NCI-H1436 treated with DMSO at 0.1 percent for 48 hours (cell line): ENCODE measurements at places on chromosomes 5 and 9.

GRCh38 chr9:28267351-28267750, 694.1 kb upstream of the C9orf72 start:
- no peak for DNase-seq

GRCh38 chr5:125298746-125299379, 552.4 kb upstream of the ZNF608 start:
- no peak for DNase-seq

- no peak for DNase-seq
These were observed 148.0 kb upstream of the SEMA6A start for GRCh38 chr5:116722651-116723050.

- DNase-seq = no peak
These were observed 393.3 kb downstream of the KIF4B start for GRCh38 chr5:155406815-155407214.

DNA sequence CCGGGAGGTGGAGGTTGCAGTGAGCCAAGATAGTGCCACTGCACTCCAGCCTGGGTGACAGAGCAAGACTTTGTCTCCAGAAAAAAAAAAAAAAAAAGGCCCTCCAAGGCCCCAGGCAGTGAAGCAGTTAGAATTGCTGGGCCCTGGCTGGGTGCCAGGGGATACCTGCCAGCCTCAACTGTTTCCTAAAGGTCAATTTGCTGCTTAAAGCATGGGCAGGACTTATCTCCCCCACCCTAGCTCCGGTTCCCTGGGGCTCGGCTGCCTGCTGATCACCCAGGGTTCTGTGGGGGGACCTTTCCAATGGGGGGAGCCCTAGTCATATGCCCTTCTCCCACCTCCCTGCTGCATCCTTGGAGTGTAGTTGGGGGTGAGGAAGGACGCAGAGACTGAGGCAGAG, 25.7 kb downstream of the NCS1 start:
- no peak for DNase-seq

GRCh38 chr5:141811287-141812155, 66.7 kb downstream of the PCDH1 start:
- DNase-seq = no peak

GRCh38 chr5:90379652-90380051, 29.9 kb downstream of the CETN3 start:
- no peak for DNase-seq

DNA sequence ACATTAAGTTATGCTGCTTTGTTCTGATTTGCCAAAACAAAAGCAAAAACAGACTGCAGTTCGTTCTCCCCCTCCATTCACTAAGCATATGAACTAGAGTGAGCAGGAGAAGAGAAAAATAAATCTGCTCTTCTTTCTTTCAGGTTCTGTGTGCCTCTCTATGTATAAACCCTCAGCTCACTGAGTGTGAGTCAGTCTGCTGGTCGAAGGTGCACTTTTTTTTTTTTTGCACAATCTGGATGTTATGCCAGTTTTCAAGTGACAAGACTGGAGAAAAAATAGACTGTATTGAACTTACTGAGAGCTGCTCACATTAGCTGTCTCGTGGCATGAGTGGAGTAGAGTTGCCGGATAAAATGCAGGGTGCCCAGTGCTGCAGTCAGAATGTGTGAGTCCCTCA, 244.6 kb upstream of the ATP10B start:
- no peak for DNase-seq

DNA sequence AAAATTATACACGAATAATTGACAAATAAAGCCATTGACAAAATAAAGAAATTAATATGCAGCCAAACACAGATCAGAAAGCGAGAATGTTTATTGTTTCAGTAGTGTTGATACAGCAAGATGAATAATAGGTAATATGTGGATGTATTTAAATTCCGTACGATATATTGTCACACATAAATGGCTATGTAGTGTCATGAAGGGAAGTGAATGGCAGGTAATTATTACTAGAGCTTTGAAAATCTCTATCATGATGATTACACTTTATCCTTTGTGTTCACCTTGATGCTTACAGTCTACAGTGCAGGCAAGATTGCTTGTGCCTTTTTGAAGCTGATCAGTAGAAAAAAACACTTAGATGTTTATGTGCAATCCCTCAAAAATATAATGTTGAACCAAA, 23.3 kb upstream of the CDH10 start:
- no peak for DNase-seq

DNA sequence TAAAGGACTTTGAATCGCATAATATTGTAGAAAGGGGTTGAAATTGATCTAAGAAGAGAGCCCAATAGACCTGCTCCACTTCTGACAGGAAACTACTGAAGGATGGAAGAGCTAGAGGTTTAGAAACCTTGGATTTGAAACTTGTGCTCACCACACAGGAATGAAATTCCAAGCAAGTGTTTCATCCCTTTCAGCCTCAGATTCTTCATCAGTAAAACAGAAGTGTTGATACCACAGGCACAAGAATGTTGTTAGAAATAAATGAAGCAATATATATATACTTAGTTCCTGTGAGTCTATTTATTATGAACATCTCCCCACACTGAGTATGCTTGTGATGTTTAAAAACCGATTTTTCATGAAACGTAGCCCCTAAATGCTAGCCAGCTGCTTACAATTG, 43.8 kb downstream of the PRRC1 start:
- DNase-seq = no peak

GRCh38 chr9:100267211-100267610, 85.5 kb downstream of the TEX10 start:
- DNase-seq = no peak

- DNase-seq = no peak
These were observed 2.5 kb downstream of the BRIX1 start for GRCh38 chr5:34918025-34918424.

DNA sequence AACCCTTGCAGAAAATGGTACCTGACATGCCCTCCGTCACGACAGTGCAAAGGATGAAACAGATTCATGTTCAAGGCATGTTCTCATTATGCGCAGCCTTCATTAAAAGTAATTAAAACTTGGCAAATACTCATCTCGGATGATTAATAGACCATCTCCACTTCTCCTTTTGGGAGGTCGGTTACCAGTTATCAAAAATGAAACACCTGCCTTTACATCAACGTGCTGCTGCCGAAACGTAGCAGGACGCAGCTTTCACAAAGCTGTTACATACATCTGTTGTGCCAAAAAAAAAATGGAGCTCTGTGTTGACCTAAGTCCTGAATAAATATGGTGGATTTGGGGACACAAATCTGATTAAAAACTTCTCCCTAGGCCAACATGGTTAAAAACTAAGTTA, 75.7 kb downstream of the PTCH1 start:
- DNase-seq = no peak

GRCh38 chr9:126001581-126002225, 254.5 kb downstream of the PBX3 start:
- no peak for DNase-seq

- DNase-seq = no peak
These were observed 3.2 kb upstream of the SMIM23 start for GRCh38 chr5:171782332-171782966.

- DNase-seq = no peak
These were observed 4.6 kb downstream of the NRG2 start for GRCh38 chr5:140038373-140038957.

GRCh38 chr5:14849516-14850294, 21.9 kb downstream of the ANKH start:
- DNase-seq = no peak

DNA sequence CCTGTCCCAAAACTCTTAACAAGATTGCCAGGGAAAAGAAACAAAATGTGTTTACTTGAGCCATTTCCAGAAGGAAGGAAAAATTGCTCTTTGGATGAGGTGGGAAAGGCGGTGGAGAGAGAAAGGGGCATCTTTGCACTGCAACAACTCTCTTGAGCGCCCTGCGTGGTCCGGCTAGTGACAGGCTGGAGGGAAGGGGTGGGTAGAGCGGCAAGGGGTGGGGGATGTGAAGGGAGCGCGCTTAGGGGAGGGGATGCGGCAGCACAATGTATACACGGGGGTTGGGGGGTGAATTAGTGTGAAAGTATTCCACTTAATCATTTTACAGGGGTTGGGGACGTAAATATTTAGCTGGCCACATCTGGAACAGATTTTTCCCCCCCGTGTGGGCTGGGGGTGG, 1.3 kb downstream of the FGF10 start:
- no peak for DNase-seq

DNA sequence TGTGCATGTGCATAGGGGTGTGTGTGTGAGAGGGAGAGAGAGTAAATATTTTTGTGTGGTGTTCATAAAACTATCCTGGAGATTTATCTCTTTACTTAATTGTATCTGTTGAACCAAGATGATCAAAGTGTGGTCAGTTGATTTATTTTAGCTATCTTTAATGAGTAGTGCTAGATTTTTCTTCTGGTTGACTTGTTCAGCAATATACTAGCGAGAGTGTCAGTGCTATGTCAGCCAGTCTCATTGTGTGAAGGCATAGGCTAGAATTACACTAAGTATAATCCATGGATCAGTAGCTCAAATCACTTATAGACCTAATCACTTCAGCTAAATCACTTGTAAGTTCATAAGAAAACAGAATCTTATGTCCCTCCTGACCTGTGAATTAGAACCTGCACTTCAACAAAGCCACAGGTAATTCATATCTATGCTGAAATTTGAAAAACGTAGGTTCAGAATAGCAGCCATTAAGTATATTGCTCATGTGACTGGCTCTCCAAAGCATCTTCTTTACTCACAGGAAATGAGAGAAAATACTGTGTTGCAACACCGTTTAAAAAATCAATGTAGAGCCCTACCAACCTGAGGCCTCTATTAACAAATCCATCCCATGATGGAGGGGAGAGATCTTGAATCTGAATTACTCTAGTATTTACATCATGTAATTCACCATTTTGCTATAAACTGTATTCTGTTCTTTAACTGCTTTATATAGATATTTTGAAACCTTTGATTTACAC, 203.1 kb upstream of the ACTBL2 start:
- no peak for DNase-seq

GRCh38 chr5:77129391-77129990, 42.4 kb upstream of the ZBED3 start:
- no peak for DNase-seq

GRCh38 chr9:27679338-27679737, 106.1 kb upstream of the C9orf72 start:
- DNase-seq = no peak

DNA sequence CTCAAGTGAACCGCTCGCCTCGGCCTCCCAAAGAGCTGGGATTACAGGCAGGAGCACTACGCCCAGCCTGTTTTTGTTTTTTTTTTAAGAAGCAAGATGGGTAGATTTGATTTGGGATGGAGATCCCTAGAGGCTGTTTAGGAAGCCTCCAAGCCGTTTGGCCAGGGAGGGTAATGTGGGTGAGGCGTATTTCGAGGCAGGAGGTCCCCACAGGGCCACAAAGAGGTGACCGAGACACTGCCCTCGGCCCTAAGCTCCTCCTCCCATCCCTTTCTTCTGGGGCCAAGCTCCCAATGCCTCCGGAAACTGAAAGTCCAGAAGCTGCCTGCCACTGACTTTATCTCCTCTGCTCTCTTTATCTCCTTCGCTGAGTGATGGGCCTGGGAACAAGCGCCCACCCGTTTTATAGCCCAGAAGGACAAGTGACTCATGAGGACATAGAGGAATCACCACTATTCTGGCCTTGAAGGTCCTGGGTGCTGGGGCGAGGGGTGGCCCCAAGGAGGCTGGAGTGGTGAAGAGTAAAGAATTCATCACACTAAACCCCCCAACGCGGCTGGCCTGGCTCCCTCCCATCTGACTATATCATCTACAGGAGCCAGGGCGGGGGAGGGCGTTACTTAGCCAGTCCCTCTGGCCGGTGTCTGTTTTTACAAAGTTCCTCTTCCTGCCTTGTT, 2.0 kb upstream of the RALGDS start:
- no peak for DNase-seq

GRCh38 chr5:136230176-136230575, 37.2 kb upstream of the SMIM32 start:
- DNase-seq = no peak
